ENCODE measurements at places on chromosomes 16 and 17. TPM values are rescaled to one million over a fixed set of nuclear protein-coding genes. Genes with fewer than 3 reads are reported as not detected.

Gene NT5C
- 31.2 TPM for total RNA-seq

Gene HLF
- 0.33 TPM for total RNA-seq

Gene PROCA1
- 1.3 TPM for total RNA-seq

Gene SOCS1
- 1.1 TPM for total RNA-seq

Gene RHBDL3
- not detected for total RNA-seq

Gene CDK3
- 1.5 TPM for total RNA-seq

Gene TK2
- total RNA-seq, result 39.5 TPM

Gene KRT31
- total RNA-seq, result not detected

Measured in vein endothelial cell (primary cell).